Osteoblast (primary cell): ENCODE measurements at places on chromosomes 11 and 22.

DNA sequence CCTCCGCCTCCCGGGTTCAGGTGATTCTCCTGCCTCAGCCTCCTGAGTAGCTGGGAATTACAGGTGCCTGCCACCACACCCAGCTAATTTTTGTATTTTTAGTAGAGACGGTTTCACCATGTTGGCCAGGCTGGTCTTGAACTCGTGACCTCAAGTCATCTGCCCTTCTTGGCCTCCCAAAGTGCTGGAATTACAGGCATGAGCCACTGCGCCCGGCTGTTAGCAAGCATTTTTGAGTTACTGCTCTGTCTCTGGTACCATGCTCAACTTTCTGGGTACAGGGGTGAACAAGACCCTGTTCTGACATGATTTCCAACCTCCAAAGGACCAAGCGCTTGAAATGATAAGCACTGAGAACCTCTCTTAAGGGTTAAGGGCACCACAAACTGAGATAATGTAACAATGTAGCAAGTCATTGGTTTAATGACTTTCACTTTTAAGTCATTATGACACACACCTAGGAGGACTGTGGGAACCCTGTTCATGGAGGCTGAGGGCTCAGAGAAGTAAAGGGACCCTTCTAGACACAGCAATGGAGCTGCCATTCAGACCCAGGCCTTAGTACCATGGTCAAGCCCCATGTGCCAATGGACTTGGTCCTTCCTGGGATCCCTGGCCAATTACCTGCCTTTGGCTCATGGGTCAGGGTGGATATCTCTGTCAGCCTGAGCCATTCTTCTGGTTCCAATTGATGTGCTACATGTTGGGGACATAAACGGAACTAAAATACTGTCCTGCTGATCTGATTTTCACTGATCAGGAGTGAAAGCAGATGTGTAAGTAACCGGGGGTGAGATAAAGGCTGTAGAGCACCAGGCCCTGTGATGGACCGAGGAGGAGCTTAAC lies 11.6 kb downstream of the SLC3A2 start:
- no peaks in the 10 kb centered on the region for H3K27me3 ChIP-seq
- H3K4me3 ChIP-seq, result no peak overlapping the region
- DNase-seq, result no peak
- H3K4me1 ChIP-seq, result peaks cover 10% of the 10 kb centered on the region

DNA sequence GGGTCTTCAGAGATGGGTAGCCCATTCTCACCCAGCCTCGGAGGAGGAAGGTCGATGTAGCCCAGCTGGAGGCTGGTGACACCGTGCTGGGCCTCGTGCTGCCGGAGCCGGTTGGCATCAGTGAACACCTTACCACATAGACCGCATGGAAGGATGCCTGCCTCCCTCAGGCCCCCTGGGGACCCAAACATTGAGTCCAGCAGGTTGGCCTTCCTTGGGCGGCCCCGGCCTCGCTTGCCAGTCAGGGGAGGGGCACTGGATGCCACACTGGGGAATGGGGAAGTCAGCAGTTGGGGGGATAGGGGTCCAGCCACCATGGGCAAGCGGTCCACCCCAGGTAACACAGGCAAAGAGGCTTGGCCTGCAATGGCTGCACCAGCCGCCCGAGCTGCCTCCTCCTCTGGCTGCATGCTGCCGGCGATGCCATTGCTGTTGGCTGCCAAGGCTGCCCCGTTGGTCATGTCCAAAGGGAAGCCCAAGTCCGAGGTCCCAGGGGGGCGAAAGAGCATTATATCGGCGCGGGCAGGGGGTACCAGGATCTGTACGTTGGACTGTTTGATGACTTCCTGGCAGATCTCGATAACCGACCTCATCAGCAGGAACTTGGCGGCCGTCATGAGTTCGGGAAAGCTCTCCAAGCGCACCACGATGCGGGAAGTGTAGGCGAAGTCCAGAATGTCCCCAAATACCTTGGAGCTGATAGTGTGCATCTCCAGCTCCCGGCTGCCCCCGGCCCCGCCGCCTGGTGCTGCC lies 1.4 kb downstream of the PATZ1 start:
- H3K4me3 ChIP-seq, result peak overlapping the region; percentile 77
- H3K27me3 ChIP-seq, result no peaks in the 10 kb centered on the region
- H3K27ac ChIP-seq, result no peak overlapping the region
- peak; percentile 60 for DNase-seq
- H3K4me1 ChIP-seq, result peaks cover 18% of the 10 kb centered on the region

- H3K27me3 ChIP-seq, result no peaks in the 10 kb centered on the region
- no peaks in the 10 kb centered on the region for H3K36me3 ChIP-seq
- peak; percentile 79 for DNase-seq
- peak overlapping the region; percentile 92 for H3K4me3 ChIP-seq
- peak overlapping the region; percentile 75 for H3K27ac ChIP-seq
These were observed 1.9 kb downstream of the NUMA1 start for GRCh38 chr11:72078477-72078876.

DNA sequence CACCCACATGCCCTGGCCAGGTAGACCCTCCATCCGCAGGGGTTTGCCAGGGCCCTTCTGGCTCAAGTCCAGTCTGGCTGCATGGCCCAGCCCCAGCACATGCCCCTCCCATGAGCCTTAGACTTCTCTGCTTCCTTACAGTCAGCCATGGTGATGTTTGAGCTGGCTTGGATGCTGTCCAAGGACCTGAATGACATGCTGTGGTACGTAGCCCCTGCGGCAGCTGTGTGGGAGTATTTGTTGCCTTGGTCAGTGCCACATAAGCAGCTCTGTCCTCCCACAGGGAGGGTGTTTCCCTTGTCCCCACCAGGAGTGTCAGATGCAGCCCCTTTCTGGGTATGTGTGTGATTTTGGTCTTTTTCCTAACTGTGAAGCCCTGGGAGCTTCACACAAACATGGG lies 17.5 kb downstream of the CDC45 start:
- peaks cover 10% of the 10 kb centered on the region for H3K4me1 ChIP-seq
- H3K36me3 ChIP-seq, result no peaks in the 10 kb centered on the region
- H3K4me3 ChIP-seq, result peak overlapping the region; percentile 10
- no peaks in the 10 kb centered on the region for H3K27me3 ChIP-seq
- DNase-seq, result peak; percentile 88
- peak overlapping the region; percentile 85 for H3K27ac ChIP-seq

DNA sequence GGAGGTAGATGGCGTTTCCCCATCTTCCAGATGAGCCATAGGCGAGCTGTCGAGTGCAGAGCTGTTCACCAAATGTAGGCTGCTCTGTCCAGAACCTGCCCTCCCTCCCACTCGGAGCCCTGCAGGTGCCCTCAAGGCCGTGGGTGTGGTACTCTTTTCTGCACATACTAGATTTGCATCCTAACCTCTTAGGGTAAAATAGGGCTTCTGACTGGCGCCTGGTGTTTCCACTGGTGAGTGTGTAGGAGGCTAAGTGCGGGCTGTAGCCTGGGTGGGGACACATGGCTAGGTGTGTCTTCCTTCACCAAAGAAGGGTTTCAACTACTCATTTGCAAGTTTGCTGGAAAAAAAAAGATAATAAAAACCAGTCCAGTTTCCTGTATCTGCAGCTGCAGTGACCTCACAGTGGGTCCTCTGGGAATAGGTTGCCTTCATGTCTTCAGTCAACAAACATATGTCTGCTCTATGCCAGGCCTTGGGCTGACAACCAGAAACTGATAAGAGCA lies 8.5 kb downstream of the BIK start:
- H3K27ac ChIP-seq, result no peak overlapping the region
- DNase-seq, result no peak
- H3K4me1 ChIP-seq, result no peaks in the 10 kb centered on the region
- H3K36me3 ChIP-seq, result no peaks in the 10 kb centered on the region

GRCh38 chr11:73047773-73048371 lies 94.2 kb downstream of the FCHSD2 start:
- no peak overlapping the region for H3K27ac ChIP-seq
- no peaks in the 10 kb centered on the region for H3K27me3 ChIP-seq
- DNase-seq, result no peak
- no peaks in the 10 kb centered on the region for H3K4me1 ChIP-seq

DNA sequence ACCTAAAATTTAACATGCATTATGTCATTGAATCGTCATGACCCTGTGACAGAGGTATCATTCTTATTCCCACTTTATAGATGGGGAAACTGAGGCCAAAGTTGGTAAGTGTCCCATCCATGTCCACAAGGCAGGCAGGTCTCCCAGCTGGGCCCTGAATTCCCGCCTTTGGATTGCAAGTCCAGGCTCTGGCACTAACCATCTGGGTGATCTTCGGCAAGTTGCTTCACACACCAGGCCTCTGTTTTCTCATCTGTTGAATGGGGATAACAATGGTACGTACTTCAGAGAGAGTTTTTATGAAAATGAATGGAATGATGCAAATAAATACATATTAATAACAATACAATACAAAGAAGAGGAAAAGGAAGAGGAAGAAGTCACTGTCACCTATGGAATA lies 3.4 kb downstream of the CRYBB3 start:
- DNase-seq, result peak; percentile 14
- no peaks in the 10 kb centered on the region for H3K27me3 ChIP-seq
- no peak overlapping the region for H3K4me3 ChIP-seq
- no peak overlapping the region for H3K27ac ChIP-seq
- H3K36me3 ChIP-seq, result no peaks in the 10 kb centered on the region

DNA sequence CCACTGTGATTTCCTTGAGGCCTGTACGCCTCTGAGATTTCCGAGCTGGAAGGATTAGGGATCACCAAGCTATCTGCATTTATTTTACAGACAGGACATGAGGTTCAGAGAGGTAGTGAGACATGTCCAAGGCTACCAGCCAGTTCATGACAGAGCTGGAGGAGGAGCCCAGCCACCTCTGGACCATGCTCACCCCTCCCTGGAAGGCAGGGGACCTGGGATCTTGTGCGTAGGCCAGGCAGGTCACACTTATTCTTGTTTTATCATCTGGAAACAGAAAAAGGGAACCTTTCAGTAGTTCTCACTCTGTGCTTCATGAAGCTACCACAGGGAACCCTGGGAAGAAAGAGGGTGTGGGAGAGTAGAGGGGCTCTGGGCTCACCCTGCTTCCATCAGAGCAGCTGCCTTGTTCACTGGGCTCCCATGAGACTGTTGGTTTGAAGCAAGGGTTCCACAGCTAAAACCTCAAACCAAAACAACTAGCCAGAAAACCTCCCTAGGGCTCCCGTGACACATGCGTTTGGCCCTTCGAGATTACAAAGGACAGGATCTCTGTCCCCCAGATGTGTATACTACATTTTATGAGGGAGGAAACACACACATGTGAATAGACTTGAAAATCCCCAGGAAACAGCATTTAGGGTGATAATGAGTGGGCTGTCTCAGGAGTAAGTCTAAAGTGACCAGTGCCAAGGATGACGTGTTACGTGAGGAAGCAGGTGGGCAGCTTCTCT lies 106.4 kb downstream of the DSCAML1 start:
- no peaks in the 10 kb centered on the region for H3K4me1 ChIP-seq
- H3K36me3 ChIP-seq, result no peaks in the 10 kb centered on the region
- H3K27ac ChIP-seq, result no peak overlapping the region
- peaks cover 20% of the 10 kb centered on the region for H3K27me3 ChIP-seq
- DNase-seq, result no peak

- H3K4me3 ChIP-seq, result no peak overlapping the region
- peaks cover 17% of the 10 kb centered on the region for H3K4me1 ChIP-seq
- H3K27me3 ChIP-seq, result peaks cover 4% of the 10 kb centered on the region
- no peaks in the 10 kb centered on the region for H3K36me3 ChIP-seq
These were observed 191.7 kb downstream of the ST3GAL4 start for GRCh38 chr11:126547161-126547560.

DNA sequence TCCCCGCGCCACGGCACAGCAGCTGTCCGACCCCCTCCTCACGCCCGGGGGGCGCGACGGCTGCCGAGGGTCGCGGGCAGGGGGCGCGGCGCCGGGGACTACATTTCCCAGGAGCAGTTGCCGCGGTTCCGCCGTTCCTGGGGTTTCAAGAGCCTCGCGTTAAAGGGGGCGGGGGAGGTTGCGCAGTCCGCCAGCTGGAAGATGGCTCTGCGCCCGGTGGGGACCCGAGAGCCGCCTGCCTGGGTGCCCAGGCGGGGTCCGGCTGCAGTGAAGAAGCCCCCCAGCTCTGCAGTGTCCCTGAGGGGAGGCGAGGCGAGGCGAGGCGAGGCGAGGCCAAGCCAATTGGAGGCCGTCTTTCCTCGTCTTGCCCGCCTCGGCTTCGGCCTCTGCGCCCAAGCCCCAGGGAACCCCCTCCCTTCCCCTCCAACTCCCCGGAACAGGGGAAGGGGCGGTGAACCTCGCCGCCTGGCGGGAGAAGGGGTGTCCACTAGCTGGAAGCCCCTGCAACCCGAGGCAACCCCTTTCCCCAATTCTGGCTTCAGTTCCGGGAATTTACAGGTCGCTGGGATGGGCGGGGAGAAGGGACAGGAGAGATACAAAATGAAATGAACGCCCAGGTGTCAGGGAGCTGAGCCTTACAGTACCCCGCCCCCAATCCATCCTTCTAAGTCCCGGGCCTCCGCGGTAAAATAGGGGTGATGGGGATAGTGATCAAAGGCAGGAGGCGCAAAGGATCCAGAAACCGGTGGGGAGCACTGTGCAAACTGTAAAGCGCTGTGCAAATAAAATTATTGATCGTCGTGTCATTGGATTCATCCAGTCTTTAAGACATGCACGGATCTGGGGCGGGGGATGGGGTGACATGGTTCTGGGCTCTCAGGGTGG lies 5.2 kb upstream of the GCAT start:
- no peaks in the 10 kb centered on the region for H3K36me3 ChIP-seq
- H3K4me1 ChIP-seq, result peaks cover 24% of the 10 kb centered on the region
- H3K4me3 ChIP-seq, result peak overlapping the region; percentile 80
- peak; percentile 94 for DNase-seq
- H3K27ac ChIP-seq, result no peak overlapping the region

- H3K27ac ChIP-seq, result no peak overlapping the region
- DNase-seq, result peak; percentile 52
- H3K4me1 ChIP-seq, result no peaks in the 10 kb centered on the region
- no peaks in the 10 kb centered on the region for H3K36me3 ChIP-seq
- peaks cover 9% of the 10 kb centered on the region for H3K27me3 ChIP-seq
These were observed 9.5 kb downstream of the EMID1 start for GRCh38 chr22:29215012-29215860.

DNA sequence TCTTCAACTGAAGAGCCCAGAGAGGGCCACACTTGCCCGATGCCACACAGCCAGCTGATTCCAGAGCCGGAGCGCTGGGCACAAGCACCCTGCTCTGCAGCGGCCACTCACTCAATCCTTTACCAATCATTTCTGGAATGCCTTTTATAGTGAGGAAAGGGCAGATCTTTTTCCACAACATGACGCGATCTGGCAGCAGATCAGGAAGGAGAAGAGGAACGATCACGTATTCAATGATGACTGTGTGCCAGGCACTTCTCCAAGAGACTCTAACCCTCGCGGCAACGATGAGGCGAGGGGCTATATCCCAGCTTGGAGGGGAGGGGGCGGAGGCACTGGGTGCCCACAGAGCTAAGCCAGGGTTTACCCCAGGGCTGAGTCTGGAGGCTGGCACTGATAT lies 56.3 kb upstream of the TCF20 start:
- no peak overlapping the region for H3K27ac ChIP-seq
- no peaks in the 10 kb centered on the region for H3K36me3 ChIP-seq
- no peak overlapping the region for H3K4me3 ChIP-seq

- H3K36me3 ChIP-seq, result no peaks in the 10 kb centered on the region
- peak; percentile 93 for DNase-seq
- H3K27ac ChIP-seq, result no peak overlapping the region
- peaks cover 26% of the 10 kb centered on the region for H3K27me3 ChIP-seq
These were observed 3.4 kb upstream of the SCUBE1 start for GRCh38 chr22:43346521-43346929.
